ENCODE measurements at places on chromosomes 4 and X. TPM values are rescaled to one million over a fixed set of nuclear protein-coding genes. Genes with fewer than 3 reads are reported as not detected.
A peak's percentile ranks its signal among the peaks of the same experiment; 100 is the strongest.

GRCh38 chrX:120559804-120560203 lies 958 bp downstream of the CUL4B start:
- no peak for DNase-seq

GRCh38 chr4:40897557-40898203 lies 147.9 kb downstream of the NSUN7 start:
- peak; percentile 69 for DNase-seq

- DNase-seq: no peak
Measured at GRCh38 chr4:94237271-94237670, 29.6 kb downstream of the SMARCAD1 start.

DNA sequence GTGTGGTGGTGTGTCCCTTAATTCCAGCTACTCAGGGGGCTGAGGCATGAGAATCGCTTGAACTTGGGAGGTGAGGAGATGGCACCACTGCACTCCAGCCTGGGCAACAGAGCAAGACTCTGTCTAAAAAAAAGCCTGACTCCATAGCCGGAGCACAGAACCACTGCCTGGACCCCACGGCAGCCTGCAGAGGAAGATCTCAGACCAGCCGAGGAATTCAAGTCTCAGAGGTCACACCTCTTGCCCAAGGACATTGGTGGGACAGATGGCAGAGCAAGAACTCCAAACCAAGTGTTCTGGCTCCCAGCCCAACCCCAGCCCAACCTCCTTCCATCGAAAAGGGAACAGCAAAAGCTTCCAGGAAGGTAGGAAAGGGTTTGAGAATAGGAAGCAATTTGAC lies 70.8 kb downstream of the SMIM20 start:
- DNase-seq: no peak

The UGT2B11 gene
- total RNA-seq: not detected

GRCh38 chrX:103776546-103776945 lies at the start of gene PLP1:
Gene PLP1 (plus strand): TSS chrX:103776840. CDS start chrX:103776996, 156 bp downstream.
- no peak for DNase-seq

The TNMD gene
- total RNA-seq: not detected

DNA sequence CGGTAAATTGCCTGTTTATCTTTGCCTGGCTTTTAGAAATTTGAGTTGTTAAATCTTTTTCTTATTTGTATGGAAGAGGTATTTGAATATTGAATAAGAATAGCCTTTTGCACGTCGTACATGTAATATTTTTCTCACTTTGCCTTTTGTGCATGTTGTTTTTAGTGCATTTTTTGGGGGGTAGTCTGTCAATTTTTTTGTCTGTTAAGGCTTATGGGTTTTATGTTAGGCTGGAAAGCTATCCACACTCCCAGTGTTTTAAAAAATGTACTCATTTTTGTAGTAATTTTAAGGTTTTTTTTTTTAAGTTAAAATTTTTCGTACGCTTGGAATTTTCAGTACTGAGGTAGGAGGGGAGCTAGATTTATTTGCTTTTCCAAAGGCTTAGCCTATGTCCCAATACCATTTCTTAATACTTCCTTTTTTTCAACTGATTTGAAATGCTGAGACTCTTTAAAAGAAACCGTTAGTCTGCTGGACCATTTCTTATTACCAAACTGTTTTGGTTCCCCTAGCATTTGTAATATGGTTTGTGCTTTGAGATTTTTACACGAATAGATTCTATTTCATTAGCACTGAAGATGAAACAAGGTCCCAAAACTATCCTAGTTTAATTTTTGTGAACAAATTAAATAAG lies 1.3 kb downstream of the HERC5 start:
- DNase-seq: no peak

DNA sequence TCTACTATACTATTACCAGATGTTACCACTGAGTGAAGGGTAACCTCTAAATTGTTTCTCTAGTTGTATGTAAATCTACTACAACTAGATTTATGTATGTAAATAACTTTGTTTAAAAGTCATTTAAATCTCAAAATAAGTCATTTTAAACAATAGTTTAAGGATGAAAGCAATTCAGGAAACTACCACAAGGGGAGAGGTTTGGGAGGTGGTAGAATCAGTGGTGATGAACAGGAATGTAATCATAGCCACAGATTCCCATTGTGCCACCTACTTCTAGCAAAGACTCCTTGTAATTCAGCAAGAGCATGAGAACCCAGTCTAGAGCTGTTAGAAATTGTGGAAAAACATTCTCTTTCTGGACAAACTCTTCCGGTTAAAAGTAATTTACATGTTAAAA lies 234.6 kb downstream of the SLC7A11 start:
- no peak for DNase-seq

The ASMT gene
- not detected for total RNA-seq

The GYPE gene
- total RNA-seq: under 0.01 TPM

GRCh38 chrX:120236687-120237479 lies 13.7 kb upstream of the ZBTB33 start:
- DNase-seq: no peak

The GCNA gene
- total RNA-seq: 1.3 TPM

The LINC00632 gene
- 0.26 TPM for total RNA-seq

All from dermis microvascular lymphatic vessel endothelial cell (primary cell).